ENCODE measurements at places on chromosomes 1 and 21.
A peak's percentile ranks its signal among the peaks of the same experiment; 100 is the strongest.

DNA sequence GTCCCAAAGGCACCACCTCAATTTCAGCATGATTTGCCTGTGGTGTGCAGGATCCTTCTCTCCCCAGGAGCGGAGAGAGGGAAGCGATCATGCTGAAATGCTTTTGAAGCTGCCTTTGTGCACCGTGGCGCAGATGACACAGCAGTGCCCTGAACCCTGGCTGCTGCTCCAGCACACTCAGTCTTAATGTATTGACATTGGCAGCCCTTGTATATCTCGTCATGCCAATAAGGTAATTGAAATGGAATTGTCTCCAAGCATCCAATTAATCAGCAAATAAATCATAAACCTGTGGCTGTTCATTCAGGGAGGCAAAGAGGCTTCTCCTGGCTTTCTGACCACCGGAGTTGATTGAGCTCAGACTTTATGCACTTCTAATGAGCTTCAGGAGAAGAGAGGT lies 139.8 kb downstream of the KAZN start:
- DNase-seq = no peak

DNA sequence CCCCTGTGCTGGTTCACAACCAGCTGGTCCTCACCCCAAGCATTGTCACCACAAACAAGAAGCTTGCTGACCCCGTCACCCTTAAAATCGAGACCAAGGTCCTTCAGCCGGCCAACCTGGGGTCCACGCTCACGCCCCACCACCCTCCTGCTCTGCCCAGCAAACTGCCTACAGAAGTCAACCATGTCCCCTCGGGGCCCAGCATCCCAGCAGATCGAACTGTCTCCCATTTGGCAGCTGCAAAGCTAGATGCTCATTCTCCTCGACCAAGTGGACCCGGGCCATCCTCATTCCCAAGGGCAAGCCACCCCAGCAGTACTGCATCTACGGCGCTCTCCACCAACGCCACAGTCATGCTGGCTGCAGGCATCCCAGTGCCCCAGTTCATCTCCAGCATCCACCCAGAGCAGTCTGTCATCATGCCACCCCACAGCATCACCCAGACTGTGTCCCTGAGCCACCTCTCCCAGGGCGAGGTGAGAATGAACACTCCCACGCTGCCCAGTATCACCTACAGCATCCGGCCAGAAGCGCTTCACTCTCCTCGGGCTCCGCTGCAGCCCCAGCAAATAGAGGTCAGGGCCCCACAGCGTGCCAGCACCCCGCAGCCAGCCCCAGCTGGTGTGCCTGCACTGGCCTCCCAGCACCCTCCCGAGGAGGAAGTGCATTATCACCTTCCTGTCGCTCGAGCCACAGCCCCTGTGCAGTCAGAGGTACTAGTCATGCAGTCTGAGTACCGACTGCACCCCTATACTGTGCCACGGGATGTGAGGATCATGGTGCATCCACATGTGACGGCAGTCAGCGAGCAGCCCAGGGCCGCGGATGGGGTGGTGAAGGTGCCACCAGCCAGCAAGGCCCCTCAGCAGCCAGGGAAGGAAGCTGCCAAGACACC lies 40.6 kb downstream of the ZBTB17 start:
- DNase-seq = no peak

- no peak for DNase-seq
These were observed 50.3 kb upstream of the DMRTA2 start for GRCh38 chr1:50473513-50473912.

- DNase-seq = no peak
These were observed 463.2 kb upstream of the RUNX1 start for GRCh38 chr21:35512346-35512745.

DNA sequence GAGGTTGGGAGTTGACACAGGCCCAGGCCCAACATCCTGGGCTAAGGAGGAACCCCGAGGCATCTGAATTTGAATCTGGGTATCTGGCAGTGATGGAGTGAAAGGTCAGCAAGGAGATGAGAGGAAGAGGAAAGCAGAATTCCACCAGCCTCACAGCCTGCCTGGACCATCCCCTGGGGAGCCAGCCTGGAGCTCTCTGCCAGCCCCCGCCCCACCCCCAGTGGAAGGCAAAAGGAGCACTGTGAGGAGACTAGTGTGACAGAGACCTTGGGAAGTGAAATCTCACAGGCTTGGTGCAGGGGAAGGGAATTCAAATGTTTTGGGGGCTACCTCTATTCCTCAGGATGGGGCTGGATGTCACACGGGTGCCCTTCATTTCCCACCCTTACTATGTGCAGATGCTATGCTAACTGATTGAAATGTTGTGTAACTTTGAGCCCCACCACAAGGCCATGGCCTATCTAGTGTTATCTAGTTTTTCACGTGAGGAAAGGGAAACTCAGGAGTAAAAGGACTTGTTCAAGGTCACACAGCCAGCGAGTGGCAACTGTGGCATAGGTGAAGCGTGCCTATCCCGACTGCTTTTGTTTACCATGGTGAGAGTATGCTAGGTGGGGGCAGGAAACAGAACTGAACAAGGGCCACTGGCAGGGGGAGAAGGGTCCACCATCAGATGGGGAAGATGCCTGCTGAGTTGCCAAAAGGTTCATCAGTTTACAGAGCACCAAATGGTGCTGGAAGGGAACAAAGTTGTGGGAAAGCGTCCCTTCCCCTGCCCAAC lies 29.8 kb downstream of the AHDC1 start:
- no peak for DNase-seq

GRCh38 chr1:196372896-196373536 lies 235.2 kb downstream of the KCNT2 start:
- DNase-seq = peak; percentile 25

GRCh38 chr1:27476237-27476636 lies 13.7 kb downstream of the WASF2 start:
- DNase-seq = peak; percentile 9

- no peak for DNase-seq
These were observed 100.0 kb upstream of the AJAP1 start for GRCh38 chr1:4554271-4554865.

DNA sequence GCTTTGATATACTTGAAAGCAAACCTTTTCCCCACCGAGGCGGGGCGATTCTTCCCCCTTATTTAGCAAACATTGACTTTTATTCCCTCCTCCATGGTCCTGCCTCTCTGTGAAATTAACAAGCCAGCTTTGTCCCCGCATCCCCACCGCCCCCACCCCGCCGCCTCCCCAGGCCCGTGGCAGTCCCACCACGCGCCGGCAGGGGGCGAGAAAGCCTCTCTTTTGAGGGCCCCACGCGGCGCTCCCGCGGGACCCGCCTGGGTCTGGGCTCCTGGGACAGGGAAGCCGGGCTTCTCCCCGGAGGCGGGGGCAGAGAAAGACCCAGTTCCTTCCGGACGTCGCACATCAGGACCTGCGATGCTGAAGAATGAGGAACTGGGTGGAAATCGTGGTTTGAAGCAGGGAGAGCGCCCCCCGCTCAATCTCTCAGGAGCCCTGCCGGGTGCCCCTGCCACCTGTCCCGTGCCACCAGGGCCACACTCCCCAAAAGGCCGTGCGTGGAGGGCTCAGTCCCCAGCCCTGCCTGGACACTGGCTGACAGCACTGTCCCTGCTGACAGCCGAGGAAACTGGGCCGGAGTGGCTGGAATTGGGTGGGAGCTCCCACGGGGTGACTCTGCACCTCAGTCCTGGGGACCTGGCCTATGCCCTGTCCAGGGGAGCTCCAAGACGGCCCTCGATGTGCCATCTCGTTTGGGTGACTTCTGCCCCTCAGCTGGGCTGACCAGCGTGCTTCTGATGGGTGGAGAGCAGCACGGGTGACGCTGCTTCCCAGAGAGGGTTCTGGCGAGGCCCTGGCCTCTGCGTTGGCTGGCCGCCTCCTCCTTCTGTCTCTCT lies 8.6 kb upstream of the ACTRT2 start:
- DNase-seq = peak; percentile 32

GRCh38 chr1:14365301-14365988 lies 233.0 kb upstream of the KAZN start:
- DNase-seq = no peak

DNA sequence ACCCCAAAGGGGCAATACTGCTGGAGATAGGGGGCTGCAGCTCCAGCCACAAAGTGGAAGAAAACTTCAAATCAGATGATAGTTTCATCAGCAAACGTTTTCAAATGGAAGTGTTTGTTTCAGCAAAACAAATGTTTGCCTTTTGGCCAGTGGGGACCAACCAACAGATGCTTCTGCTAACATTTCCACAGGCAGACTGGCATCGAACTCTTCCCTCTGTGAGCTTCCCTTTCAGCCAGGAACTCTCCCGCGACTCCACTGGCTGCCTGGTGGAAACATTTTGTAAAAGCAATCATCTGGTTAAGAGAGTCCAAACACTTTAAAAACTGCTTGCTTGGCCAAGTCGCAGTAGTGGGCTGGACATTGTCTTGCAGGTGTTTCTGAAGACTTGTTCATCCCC lies 30.7 kb downstream of the CENPF start:
- DNase-seq = no peak

DNA sequence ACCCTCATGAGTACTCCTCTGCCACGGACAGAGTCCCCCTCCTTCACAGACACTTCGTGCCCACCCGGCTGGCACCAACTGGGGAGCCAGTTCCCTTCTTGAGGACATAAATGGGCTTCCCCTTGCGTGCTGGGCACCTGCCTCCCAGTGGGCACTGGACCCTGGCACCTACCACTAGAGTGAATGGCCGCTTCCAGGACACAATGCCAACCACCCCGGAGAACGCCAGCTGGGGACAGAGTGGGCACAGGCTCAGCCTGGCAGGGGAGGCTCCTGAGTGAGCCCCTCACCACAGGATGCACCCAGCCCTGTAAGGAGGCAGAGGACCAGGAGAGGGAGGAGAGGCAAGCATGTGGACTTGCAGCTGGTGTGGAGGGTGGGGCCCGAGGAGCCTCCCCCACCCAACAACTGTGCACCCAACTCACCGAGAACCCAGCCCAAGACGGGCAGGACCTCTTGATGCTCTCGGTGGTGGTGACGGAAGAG lies 1.0 kb downstream of the ENTREP3 start:
- DNase-seq = no peak

- DNase-seq = no peak
These were observed at the start of gene C1orf226 for GRCh38 chr1:162381383-162381782. Gene C1orf226 (plus strand): TSS chr1:162381728. CDS start chr1:162381902, 174 bp downstream.

DNA sequence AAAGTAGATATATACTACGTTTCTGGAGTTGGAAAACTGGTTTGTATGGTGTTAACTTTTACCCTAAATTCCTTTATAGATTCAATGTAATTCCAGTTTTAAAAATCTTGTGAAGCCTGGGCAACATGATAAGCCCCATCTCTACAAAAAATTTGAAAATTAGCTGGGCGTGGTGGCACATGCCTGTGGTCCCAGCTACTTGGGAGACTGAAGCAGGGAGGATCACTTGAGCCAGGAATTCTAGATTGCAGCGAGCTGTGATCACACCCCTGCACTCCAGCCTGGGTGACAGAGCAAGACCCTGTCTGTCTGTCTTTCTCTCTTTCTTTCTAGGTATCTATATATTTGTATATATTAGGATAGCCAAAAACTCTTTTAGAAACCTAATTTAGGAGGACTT lies 141.9 kb downstream of the CLEC20A start:
- no peak for DNase-seq

GRCh38 chr1:40539338-40539737 lies 7.9 kb downstream of the ZNF684 start:
- no peak for DNase-seq

- DNase-seq = no peak
These were observed 1.6 kb upstream of the LEFTY2 start for GRCh38 chr1:225942574-225942973.

DNA sequence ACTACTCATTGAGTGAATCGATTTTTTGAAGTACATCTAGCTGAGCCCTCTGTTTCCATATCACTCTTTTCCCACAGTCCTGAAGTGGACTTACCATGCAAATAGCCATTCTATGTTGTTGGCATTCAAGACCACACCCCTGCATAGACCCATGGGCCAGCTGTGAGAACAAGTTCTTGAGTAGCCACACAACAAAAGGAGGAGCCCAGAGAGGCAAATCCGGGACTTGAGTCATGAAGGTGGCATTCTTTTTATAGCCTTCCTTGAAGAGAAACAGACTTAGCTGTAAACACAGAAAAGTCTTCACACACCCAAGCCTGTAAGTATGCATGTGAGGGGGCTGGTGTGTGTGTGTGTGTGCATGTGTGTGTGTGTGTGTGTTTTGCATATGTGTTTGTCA lies 13.8 kb upstream of the SPRR5 start:
- DNase-seq = no peak

DNA sequence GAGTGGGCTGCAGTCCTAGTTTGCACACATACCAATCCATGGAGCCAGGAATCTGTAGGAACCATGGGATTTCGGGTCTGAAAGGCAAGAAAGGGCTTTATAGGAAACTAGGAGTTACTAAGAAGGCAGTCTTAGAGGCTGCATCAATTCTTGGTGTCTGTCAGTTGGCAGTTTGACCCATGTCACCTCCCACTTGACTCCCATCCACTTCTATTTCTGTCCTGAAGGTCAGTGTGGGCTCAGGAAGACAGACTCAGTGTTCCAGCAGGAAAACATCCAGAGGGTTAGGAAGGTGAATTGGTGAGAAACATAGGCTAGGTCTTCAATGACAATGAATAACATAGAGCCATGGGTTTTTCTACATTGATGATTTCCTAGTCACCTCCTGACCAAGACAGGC lies 4.0 kb downstream of the CYP4A11 start:
- DNase-seq = no peak

DNA sequence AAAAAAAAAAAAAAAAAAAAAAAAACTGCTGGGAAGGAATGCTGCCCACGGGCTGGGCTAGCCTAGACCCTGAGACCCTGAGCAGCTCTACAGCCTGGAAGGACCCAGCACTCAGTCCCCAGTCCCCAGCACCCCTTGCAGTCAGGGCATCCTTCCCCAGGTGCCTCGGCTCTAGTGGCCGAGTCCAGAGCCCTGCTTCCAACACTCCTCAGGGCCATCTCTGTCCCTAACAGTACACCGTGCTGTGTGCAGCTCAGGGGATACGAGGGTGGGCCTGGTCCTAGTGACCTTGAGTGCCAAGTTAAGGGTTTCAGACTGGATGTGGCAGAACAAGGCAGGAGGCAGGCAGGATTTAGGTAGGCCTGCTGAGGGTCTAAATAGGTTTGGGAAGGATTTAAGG lies 50.2 kb upstream of the LRP8 start:
- DNase-seq = no peak

- peak; percentile 63 for DNase-seq
These were observed 126.5 kb upstream of the TNFSF4 start for GRCh38 chr1:173333581-173333980.

GRCh38 chr1:223479261-223479660 lies 86.0 kb downstream of the CCDC185 start:
- no peak for DNase-seq

DNA sequence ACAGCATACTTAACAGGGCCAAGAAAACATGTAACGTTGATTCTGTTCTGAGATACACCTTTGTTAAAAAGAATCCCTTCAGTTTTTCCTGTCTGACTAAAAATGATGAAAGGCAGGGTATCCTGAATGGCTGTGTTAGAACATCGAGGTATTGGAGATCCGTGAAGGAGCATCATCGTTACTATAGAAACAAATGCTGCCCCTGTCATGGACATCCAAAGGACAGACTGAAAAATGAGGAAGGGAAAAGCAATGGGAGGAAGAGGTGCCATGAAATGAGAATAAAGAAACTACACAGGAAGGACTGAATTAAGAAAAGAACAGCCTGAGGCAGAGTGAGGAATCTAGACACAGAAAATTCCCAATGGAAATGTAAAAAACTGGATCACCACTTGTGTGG lies 257.9 kb downstream of the PDE4B start:
- no peak for DNase-seq

- DNase-seq = no peak
These were observed 9.4 kb upstream of the PIK3C2B start for GRCh38 chr1:204503913-204504519.

All from activated CD4-positive, alpha-beta T cell treated with anti-CD3 and anti-CD28 coated beads, Interleukin-2, Interleukin-4, amounts not matched to agents 100 ng/mL and 50 ng/mL, durations not matched to agents 16 hours and 8 hours (primary cell).